Amniotic epithelial cell (primary cell): ENCODE measurements at places on chromosomes 11 and 22.
A peak's percentile ranks its signal among the peaks of the same experiment; 100 is the strongest.

- DNase-seq = no peak
Observed at GRCh38 chr11:9057007-9057406, 34.4 kb downstream of the SCUBE2 start.

DNA sequence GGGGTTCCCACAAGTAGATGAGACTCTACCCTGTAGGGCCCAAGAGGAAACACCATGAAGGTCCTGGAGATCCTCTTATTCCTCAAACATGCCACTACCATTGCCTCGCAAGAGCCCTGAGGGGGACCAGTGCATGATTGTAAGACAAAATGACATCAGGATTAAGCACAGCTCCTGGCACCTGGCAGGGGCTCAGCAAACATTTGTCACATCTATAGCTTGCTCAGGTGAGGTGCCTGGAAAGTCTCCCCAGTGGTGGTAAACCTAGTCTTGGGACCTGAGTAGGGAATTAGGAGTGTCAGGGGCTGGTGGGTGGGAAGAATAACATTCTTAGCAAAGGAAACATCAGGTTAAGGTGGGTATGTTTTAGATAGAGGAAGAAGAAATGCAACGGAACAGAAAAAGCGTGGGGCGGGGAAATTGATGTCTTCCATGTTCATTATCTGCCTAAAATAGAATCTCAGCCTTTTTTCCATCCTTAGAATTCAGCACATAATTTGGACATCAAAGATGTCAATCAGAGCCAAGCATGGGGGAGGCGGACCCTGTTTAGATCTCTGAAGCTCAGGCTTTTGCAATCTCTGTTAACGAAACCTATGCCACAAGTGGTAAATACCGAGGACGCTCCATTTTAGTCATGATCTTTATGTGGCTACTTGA is 924 bp downstream of the YPEL1 start:
- peak; percentile 33 for DNase-seq

- DNase-seq = no peak
Observed at GRCh38 chr11:102416976-102417375, 35.6 kb downstream of the TMEM123 start.

DNA sequence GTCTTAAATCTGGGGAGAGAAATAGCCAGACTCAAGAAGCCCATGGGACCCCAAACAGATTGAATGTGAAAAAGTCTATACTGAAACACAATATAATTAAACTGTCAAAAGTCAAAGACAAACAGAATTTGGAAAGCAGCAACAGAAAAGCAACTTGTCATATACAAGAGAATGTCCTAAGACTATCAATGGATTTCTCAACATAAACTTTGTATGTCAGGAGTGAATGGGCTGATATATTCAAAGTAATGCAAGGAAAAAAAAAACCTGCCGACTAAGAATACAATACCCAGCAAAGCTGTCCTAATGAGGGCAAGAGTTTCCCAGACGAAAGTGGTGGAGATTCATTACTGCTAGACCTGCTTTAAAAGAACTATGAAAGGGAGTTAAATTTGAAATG is 73.2 kb downstream of the TBC1D22A start:
- DNase-seq = no peak

- DNase-seq = peak; percentile 50
Observed at GRCh38 chr11:100789500-100789899, 102.4 kb downstream of the ARHGAP42 start.

DNA sequence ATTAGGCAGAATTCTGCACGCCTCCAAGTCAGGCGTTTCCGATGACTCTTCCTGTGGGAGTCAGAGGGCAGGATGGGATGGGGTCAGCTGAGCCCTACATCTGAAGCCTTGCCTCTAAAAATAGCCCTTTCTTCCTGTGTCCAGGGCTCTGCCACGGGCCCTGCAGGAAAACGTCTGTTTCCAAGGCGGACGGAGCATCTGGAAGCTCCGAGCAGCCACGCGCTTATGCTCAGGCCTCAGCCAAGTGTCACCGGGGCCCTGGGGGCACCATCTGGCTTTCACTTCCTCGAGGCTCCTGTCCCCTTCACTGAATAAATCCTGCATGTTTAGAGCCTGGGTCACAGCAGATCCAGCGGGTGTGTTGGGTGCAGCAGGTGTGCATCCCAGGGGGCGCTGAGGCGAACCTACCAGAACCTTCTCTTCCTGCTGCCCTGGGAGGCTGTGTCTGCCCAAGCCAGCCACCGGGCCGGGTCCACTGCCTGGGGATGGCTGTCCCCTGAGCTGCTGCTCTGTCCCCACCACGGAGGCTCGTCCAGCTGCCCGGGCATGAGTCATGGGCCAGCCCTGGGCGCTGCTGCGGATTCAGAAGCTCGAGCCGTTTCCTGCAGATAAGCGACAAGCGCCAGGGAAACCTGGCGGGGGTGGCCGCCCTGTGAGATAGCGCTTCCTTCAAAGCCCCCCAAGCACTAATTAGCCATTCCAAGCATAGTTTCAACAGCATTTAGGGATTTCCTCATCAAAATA is 32.0 kb upstream of the LINC01488 start:
- no peak for DNase-seq

- no peak for DNase-seq
Observed at GRCh38 chr11:61698173-61698948, 18.2 kb downstream of the DAGLA start.

DNA sequence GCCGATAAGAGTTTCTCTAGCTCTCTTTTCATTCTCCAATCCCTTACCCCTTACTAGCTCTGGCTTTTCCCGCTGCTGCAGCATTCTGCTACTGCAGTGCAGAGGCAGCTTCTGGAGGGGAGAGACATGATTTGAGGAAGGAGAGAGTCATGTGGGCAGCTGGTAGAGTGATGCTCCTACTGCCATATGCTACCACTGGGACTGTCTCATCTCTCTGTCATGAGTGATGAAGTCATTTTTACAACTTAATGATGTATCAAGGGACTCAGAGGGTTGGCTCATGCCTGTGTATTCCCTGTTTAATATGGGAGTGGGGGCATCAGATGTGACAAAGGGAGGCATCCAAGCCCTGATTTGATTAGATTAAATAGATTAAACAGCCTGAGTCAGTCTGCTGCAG is 11.3 kb downstream of the SLC17A6 start:
- no peak for DNase-seq

- DNase-seq = no peak
Observed at GRCh38 chr11:44367452-44367851, 57.5 kb upstream of the ALX4 start.

DNA sequence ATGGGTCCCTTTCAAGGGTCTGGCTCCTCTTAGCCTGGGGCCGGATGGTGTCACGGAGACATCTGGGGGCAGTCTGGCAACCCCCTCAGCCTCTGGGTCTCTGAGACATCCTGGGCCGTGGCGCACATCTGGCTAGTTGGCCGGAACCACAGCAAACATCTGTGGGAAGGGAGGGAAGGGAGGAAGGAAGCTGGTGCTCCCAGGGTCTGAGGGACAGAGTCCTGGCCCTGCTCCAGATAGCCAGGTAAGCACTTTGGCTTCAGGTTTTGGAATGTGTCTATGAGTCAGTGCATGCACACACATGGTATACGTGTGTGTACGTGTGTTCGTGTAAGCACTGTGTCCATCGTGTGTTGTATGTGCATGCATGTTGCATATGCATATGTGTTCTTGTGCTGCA is 225.1 kb downstream of the MN1 start:
- DNase-seq = no peak

DNA sequence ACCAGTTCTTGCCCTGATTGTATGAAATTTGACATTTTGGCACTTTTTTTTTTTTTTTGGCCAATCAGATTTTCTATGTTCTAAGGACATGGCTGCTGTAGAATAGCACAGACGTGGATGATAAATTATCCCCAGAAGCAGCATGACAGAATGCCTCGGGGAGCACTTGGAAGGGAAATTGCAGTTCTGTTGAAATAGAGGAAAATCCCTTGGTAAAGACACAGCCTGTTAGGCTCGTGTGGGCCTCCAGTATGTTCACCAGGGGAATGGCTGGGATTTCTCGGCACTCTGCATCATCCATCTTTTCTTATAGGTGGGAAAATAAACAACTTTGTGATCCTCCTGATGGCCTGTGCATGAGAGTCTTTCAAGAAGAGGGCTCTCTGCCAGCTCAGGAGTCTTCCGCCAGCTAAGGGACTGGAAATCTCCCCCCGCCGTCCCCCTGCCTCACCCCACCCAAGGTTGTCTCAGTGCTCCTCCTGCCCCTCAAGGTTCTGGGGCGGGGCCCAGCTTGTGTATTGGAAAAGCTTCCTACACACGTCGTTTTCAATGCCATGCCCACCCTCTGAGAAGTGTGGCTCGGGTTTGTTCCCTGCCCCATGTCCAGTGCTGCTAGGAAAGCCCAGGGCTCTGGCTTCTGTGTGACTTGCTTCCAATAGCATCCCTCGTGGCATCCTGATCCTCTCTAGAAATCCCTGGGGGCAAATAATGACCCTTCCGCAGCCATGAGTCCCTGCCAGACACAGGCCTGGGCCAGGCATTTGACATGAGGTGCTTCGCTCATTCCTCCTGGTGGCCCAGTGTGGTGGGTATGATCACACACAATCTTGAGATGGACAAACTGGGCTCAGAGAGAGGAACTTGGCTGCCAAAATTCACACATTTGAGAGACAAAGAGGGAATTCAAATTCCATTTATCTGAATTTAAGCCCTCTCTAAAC is 70.6 kb upstream of the ATXN10 start:
- peak; percentile 78 for DNase-seq

DNA sequence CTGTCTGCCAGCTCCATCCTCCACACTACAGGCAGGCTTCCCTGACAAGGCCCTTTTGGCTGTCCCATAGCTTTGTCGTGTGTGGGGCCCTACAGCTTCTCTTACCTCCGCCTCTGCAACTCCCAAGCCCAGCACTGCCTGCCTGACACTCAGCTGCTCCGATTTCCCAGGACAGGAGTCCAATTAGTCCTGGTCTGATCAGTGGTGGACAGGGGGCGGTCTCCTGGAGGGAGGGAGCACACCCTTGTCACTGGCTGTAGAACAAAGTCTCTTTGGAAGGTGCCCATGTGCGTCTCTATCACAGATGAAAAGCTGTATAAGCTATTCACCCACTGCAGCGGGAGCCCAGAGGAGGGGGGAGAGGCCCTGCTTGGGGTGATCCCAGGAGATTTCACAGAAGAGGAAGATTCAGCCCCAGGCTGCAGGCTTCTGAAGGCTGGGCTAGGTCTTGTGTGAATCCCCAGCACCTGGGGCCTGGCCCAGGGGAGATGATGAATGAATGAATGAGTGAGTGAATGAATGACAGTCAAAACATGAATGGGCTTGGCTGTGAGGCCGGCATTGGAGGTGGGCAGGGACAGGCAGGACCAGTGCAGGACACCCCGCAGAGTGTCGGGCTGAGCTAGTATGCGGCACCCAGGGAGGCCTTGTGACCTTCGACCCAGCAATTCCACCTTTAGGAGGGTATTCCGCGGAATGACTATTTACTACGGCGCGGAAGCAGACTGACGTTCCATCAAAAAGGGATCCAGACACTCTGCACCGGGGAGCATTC is 142.4 kb downstream of the CACNA1I start:
- no peak for DNase-seq

DNA sequence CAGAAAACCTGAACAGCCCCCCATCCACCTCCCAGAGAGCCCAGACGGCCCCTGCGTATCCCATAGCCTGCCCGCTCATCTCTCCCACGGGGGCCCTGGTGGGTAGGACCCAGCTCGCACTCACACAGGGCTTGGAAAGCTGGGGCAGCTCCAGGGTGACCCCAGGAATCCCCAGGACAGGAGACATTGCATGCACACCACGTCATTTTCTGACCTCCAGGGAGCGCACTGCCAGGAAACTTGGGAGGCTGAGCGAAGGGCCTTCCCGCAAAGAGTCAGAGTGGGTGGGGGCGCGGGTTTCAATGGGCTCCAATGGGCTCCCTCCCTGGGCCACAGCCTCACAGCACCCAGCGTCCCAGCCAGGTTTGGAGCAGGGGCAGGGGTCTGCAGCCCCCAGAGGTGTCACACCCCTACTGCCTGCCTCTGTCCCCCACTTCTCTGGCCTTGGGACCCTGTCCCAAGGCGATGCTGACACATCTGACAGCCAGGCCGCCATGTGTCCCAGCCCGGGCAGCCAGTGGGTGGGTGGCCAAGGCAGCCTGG is 8.2 kb upstream of the SYT8 start:
- DNase-seq = peak; percentile 50

GRCh38 chr11:46295312-46296058 is 18.0 kb downstream of the CREB3L1 start:
- peak; percentile 81 for DNase-seq

- no peak for DNase-seq
Observed at GRCh38 chr11:86147004-86147403, 78.1 kb upstream of the PICALM start.

DNA sequence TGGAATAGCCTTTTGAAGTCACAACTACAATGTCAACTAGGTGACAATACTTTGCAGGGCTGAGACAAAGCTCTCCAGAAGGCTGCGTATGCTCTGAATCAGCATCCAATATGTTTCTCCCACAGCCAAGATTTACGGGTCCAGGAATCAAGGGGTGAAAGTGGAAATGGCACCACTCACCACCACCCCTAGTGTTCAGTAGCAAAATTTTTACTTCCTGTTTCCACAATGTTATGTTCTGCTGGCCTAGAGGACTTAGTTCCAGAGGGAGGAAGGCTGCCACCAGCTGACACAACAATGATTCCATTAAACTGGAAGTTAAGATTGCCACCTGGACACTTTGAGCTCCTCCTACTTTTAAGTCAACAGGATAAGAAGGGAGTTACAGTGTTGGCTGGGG is 68.5 kb upstream of the MPEG1 start:
- no peak for DNase-seq

- DNase-seq = no peak
Observed at GRCh38 chr22:32331918-32332725, 25.5 kb upstream of the RFPL3 start.
